ENCODE measurements at places on chromosomes 1 and 21.

DNA sequence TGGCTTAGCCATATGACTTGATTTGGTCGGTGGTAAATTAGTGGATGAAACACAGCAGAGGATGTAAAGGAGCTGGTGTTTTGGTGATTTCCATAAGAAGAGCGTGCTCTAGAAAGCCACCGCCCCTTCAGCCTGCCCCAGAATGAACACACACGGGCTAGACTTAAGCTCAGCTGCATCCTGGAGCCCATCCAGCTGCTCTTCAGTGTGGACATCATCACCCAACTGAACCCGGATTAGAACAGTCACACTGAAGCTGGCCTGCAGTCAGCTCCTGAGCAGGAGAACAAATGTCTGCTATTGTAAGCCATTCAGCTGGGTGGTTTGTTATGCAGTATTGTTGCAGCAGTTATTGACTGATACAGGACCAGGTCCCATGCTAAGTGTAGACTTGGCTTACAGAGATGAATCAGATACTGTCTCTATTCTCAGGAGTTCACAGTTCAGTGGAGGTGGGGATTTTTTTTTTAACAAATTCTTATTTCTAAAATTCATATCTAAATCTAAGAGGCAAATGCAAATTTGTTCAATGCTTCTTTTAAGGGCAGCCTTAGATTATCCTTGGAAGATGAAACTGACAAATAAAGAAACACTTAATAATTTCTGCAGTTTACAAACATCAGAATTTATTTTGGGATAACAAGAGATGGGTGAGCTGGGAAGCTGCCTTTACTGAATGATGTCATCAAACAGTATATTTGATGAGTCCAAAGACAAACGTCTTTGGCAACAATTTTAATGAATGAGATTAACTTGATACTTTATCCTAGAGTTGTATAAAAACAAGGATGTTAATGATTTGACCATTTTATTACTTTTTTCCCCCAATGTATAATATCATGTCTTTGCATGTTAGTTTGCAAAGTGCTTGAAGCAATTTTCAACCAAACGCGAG is 251.2 kb downstream of the TRABD2B start:
- no peak for DNase-seq

- no peak for DNase-seq
Observed at GRCh38 chr1:87197156-87197555, 131.5 kb upstream of the LMO4 start.

DNA sequence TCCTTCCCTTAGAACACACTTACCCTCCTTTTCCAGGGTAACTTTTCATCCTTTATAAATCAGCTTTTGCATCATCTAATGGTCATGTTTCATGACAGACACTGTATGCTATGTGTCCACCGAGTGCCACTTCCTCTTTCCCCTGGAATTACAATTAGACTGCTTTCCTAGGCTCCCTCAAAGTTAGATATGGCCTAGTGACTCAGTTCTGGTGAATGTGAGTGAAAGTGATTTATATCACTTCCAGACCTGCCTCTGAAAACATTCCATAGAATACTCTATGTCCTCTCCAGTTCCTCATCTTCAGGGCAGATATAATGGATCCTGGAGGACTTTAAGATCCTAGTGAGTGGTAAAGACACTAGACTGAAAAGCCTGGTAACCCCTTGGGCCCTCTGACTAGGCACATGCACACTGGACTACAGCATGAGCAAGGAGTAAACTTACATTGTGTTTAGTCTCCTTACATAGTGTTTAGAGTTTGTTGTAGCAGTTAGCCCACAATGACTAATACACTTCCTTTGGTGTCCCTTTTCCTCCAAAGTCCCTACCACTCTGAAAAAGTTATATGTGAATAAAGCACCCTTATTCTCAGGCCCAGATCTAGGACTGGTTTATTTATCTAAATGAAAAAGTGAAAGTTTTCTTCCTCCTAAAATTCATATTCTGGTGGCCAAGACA is 59.3 kb downstream of the GPR88 start:
- DNase-seq, result no peak

- no peak for DNase-seq
Observed at GRCh38 chr1:205510308-205510950, 6.0 kb downstream of the CDK18 start.

- DNase-seq, result no peak
Observed at GRCh38 chr1:56755911-56756310, 63.3 kb downstream of the FYB2 start.

- no peak for DNase-seq
Observed at GRCh38 chr1:232979558-232979957, 29.1 kb downstream of the NTPCR start.

- DNase-seq, result no peak
Observed at GRCh38 chr1:97489834-97490233, 431.0 kb downstream of the DPYD start.

GRCh38 chr1:182603646-182604174 is 479 bp downstream of the RGS16 start:
- DNase-seq, result no peak

GRCh38 chr1:48920851-48921250 is 144.2 kb upstream of the BEND5 start:
- DNase-seq, result no peak

DNA sequence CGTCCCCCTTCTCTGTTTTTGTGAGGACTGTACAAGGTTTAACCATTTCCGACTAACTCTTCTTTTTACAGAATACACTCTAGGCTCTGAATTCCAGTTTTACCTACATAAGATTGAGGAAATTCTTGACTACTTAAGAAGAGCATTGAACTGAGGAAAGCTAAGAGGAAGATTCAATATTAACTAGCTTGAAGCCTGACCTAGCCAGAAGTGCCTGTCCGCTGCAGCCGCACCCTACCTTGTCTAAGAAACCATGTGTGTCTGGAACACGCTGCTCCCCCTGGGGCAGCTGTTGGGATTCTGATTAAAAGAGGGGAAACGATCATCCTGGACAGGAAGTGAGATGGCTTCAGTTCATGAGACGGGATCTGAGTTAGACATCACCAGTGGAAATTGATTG is 28.9 kb downstream of the CA6 start:
- DNase-seq, result no peak

DNA sequence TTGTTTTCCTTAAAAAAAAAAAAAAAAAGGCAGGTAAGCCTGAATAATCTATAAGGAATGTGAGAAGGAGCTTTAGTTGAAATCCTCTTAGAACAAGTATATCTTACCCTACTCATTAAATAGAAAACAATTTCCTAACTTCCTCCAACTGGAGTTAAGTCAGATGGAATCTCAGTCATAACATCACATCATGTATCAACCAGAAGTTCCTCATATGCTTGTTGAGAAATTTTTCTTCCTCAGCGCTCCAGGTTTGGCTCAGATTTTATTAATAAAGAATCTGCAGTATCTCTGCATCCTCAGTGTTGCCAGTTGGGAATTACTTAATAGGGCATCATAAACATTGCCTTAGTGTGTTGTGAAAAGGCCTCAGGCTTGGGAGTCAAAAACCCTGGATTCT is 37.6 kb downstream of the DUSP10 start:
- DNase-seq, result no peak

DNA sequence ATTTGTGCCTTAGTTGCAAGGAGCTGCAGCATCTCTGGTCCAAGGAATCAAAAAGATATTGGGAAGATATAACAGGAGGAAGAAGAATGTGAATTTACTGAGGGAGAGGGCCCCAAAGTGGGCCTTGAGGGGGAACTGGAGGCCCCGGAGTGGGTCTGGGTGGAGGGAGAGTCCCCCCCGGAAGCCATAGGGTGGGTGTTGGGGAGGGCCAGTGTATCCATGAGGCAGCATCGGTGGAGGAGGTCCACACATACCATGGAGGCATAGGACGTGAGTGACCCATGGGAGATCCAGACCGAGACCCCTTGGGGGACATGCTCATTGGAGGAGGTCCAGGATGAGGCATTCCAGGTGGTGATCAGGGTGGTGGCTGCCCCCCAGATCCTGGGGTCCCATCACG is 708 bp upstream of the C1orf167 start:
- no peak for DNase-seq

- no peak for DNase-seq
Observed at GRCh38 chr21:28769683-28770082, 223.0 kb downstream of the LTN1 start.

DNA sequence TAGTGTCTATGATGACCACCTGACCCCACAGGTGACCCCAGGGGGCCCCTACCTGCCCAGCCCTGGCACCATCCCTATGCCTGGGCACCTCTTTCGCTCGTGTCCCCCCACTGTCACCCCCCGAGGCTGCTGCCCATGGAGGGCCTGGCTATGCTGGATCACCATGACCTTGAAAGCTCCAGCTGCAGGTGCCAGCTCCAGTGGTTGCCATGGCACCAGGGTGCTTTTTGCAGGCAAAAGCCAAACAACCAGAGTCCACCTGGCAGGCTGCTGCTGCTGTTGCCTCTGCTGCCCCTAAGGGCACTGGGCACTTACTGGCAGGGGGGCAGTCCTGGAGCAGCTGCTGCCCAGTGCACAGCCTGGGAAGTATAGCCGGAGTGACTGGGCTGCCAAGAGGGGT is 21.7 kb downstream of the ETNK2 start:
- no peak for DNase-seq

GRCh38 chr1:226656601-226657277 is 82.3 kb downstream of the ITPKB start:
- no peak for DNase-seq

- no peak for DNase-seq
Observed at GRCh38 chr1:115594600-115594999, 47.2 kb upstream of the VANGL1 start.

- no peak for DNase-seq
Observed at GRCh38 chr1:27520651-27521050, 30.7 kb upstream of the WASF2 start.

DNA sequence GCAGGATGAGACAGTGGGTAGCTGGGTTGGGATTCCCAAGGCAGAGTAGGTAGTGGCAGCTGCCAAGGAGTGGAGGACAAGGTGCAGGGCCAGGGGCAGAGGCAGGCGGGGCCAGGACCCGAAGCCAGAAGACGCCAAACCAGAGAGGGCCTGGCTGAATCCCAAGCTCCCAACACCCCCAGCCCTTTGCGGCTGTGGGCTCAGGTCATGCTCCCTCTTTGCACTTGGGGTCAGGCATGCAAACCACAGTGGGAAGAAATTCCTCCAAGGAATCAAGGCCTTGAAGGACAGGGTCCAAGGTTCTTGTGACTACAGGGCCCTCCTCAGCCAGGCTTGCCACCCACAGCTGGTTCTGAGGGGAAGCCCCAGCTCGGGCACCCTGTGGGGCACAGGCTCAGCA is 6.2 kb downstream of the C1orf210 start:
- no peak for DNase-seq

DNA sequence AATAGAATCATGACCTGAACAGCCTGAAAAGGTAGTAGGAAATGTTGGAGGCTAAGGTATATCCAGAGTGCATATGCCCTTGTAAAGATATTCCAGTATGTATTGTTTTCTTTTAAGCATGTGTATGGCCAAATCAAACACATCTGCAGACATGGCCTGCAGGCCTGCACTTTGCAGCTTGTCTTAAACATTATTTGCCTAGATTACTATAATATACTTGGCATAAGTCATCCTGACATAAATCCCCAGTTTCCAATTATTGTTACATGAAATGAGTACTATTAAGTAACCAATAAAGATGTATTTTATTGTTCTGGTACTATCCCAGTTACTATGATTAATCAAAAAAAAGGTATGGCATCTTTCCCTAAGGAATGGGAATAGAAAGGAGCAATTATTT is 169.1 kb upstream of the PTBP2 start:
- DNase-seq, result no peak

- no peak for DNase-seq
Observed at GRCh38 chr1:24009406-24009805, 29.3 kb upstream of the SRSF10 start.

DNA sequence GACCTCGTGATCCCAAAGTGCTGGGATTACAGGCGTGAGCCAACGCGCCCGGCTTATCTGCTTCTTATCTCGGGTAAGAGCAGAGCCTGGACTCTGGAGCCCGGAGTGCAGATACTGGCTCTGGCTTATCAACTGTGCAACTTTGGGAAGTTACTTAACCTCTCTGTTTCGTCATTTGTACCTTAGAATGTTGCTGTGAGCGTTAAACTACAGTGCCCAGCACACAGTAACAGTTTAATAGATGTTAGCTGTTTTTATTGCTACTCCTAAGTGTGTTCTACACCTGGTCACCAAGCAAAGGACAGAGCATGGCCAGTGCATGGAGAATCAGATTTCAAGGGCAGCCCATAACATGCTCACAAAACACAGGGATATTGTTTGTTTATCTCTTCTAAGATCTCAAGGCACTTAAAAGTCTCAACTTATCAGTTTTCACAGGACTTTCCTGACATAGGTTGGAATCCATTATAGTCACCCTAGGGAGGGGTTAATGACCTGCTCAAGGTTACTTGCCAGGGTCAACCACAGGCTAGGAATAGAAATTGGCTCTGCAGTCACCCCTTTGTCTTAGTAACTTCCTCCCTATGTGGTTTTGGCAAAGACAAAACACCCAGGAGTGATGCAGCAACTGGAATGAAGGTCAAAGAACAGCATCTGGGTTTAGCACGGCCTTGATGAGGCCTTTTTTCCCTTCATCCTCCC is 22.5 kb upstream of the SRP9 start:
- no peak for DNase-seq

DNA sequence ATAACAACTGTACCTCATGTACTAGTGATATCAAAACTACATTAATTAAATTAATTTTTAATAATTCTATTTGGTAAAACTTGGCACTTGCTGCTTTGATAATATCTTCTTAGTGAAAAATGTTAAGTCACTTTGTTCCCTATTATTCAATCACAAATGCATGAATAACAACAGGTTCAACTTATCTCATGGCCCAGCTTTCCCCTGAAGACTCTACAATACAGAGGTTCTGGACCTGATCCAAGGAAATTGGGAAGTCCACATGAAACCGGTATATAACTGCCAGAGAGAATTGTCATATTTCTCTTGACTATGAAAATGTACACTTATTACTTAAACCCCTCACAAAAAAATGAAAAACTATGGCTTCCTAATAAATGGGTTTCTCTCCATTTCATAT is 33.9 kb upstream of the PTPRC start:
- no peak for DNase-seq

DNA sequence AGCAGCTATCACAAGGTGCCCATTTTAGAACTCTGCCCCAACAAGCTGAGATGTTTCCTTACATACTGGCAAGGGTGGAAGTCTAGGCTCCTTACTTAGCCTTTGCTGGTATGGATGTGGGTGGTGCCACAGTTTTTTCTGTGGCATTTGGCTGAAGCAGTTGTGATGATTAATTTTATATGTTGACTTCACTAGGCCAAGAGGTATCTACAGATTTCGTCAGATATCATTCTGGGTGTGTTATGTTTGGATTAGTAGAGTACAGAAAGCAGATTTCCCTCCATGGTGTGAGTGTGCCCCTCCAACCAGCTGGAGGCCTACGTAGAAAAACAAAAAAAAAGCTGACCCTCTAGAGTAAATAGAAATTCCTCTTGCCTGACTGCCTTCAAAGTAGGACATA is 317.0 kb downstream of the BARHL2 start:
- DNase-seq, result no peak

Measured in esophagus squamous epithelium (tissue), 5 donors.